Heart right ventricle (tissue), 16 donors: ENCODE measurements at places on chromosomes 3 and 15.

DNA sequence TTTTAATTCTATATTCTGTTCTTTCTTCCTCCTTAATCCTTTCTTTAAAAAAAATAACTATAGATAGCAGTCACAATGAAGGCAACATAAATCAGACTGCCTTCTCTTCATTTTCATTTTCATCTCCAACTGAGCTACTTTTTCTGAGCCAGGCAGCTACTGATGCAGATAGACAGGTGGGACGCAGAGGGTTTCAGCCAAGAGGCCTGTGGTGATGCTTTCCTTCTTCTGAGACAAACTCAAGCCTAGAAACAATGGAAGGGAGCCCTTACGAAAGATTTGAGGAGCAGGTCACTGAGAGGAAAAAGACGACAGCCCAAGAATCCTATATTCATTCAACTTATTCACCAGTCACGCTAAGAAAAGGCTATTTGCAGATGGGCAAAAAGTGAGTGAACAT is 220.0 kb upstream of the MLF1 start:
- no peak for DNase-seq

- no peak for DNase-seq
Measured at GRCh38 chr3:172201870-172202236, 162.5 kb downstream of the FNDC3B start.

DNA sequence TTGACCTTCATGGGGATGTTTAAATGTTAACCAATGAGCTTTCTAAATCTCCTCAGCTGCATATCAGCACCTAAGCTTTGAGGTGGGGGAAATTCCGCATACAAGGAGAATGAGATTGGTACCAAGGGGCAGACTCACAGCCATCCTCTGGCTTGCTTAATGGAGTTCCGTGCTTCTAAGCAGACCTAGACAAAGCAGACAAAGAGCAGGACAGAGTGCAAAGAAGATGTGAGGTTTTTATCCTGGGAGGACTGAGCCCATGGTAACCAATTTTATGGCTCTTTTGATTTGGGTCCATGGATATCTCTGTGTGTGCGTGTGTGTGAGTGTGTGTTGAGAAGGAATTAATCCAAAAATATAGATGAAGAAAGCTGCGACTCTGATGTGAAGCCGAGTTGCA is 7.5 kb downstream of the TAFA4 start:
- DNase-seq = no peak

GRCh38 chr3:72287956-72288355 is 503.0 kb upstream of the PROK2 start:
- DNase-seq = no peak

- DNase-seq = no peak
Measured at GRCh38 chr3:89419647-89420241, 312.3 kb downstream of the EPHA3 start.

GRCh38 chr15:51484781-51485180 is 137.8 kb downstream of the DMXL2 start:
- DNase-seq = no peak

DNA sequence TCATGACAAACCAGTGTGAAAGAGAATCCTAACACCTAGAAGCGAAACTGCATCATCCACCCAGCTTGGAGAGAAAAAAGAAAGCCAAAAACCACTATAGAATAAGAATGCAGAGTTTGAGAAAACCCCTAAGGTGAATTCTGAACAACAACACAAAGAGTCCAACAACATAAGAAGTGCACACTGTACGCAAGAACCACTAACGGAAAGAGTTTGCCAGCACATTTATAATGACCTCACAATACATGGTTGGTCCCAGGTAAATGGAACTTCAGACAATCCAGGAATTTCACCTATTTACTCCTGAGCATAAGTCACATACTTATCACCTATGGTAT is 128.3 kb upstream of the BHLHE40 start:
- DNase-seq = no peak

DNA sequence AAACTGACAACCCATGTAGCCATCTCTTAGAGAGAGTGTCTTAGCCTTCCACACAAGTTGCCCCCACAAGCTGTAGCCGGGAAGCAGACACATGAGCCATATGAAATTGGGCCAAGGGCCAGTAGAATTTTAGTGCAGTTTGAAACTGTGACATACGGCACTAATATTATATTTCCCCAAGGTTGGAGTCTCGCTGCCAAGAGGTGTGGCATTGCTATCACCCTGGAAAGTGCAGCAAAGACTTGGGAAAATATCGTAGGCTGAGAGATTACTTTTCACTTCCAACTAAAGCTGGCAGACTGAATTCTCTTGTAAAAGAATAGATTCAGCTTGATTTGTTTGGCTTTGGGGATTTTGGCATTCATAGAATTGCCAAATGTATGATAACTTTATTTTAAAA is 89.2 kb downstream of the ECT2 start:
- no peak for DNase-seq

GRCh38 chr15:35979608-35980007 is 433.6 kb upstream of the DPH6 start:
- no peak for DNase-seq

GRCh38 chr3:149321640-149322039 is 11.8 kb downstream of the TM4SF18 start:
- DNase-seq = no peak

DNA sequence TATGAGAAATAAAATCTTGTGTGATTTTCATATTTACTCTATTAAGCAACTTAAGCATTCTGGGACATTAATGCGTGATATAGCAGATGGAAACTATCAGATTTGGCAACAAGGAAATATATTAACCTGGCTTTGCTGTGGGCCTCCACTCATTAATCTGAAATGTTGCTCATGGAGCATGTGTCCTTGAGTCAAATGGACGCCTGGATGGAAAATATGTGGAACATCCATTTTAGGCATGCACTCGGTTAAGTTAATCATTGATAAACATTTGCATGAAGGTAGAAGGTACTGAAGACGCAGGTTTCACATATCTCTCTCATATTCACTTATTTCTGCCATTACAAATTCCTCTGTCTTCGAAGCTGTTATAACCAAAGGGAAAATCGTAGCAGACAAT is 246.1 kb downstream of the NR2F2 start:
- DNase-seq = no peak

DNA sequence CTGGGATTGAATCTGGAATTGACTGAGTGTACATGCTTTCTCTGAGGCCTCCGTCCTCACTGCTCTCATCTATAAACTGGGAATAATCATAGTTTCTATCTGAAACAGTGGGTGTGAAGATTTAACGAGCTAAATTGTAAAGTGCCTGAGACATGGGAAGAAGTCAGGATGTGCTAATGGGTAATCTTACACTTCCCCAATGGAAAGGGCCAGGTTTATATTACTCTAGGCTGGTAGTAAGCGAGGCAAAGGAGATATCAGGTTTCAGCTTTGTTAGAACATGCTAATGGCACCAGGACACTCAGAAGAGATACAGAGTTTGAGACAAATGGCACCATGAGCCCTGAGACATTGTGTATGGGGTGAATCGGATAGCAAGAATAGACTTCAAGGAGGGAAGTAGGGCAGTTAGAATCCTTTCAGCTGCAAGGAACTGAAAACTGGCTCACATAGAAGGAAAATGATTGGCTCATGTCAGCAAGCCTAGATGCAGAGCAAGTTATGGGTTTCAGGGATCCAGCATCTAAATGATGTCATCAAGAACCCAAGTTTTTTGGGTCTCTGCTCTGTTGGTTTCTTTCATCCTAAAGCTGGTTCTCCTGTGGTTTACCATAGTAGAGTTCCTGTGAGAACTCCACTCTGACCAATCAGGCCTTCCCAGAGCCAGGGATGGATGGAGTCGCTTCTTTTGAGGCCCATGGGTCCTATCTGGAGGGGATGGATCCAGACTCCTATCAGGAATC is 21.8 kb downstream of the FLNB start:
- no peak for DNase-seq

DNA sequence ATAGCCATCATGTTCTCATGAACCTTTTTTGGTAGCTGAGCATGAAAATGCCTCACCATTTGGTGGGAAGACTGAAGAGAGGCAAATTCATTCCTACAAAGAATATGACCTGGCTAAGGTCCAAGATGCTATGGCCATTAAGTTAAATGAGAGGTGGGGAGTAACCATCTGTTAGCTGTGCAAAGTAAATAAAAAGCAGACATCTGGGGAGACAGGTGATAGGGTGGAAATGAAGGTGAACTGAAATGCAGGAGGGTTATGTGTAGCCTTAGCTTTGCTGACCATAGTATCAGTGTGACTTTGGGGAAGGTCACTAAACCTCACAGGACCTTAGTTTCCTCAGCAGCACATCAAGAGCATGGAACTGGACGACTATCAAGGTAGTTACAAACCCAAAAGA is 111.0 kb upstream of the STRIT1 start:
- DNase-seq = no peak

- DNase-seq = no peak
Measured at GRCh38 chr3:153165261-153165681, 3.2 kb downstream of the RAP2B start.

DNA sequence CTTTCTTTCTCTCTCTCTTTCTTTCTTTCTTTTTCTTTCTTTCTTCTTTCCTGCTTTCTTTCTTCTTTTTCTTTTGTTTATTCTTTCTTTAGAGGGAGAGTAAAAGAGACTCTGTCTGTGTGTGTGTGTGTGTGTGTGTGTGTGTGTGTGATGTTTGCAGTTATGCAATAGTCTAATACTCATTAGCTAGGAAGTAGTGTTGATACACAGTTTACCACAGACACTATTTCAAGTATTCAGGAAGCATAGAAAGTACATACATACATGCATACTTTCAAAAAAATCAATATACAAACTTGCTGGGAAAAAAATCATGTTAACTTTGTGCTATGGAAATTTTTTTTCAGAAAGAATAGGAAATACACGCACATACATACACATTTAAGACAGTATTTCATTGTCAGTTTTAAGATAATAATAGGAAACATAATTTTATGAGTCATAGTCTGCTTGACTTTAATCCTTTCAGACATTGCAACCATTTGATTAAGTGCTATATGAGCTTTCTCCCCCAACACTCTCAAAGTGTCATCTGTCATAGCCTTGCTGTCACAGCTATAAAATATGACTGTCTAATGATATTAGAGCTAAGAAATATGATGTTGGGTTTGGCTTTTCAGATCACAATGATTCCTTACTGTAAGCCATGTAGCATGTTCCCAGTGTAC is 74.9 kb upstream of the EPHA3 start:
- no peak for DNase-seq

GRCh38 chr3:12963922-12964701 is 109.1 kb downstream of the IQSEC1 start:
- DNase-seq = peak; percentile 42

GRCh38 chr3:159455741-159456181 is 532.9 kb upstream of the IL12A start:
- no peak for DNase-seq

DNA sequence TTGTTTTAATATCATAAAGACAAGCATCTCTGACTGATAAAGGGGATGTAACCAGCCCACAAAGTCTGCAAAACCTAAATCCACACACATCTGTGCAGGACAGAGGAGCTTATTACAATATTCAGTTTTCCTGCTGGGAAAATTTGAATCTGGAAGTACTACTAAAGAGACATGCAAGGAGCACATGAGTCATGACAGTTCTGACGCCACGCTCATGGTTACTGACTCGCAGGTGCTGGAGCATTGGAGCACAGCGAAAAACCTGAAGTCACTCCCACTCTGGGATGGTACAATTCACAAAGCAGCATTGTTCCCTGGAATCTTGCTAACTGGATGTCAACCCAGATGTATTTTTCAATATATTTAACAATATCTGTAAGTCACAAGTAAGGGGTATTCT is 7.6 kb upstream of the ISL2 start:
- DNase-seq = no peak

DNA sequence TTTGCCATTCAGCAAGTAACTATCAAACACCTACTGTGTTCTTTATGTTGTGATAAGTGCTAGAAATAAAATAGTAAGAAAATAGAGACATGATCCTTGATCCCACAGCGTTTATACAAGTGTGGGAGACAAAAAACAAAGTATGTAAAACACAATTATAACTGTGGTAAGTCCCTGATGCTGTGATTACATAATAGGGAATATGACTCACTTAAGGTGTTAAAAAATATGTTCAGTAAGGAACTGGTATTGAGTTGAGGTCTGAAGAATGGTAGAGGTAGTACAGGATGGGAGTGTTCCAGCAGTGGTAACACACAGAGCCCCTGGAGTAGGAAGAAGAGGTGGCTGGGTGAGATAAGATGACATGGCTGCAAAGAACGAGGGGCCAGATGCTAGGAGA is 132.1 kb upstream of the TMC3 start:
- DNase-seq = no peak

- DNase-seq = no peak
Measured at GRCh38 chr3:177111541-177111949, 85.7 kb downstream of the TBL1XR1 start.

- no peak for DNase-seq
Measured at GRCh38 chr3:178063461-178063860, 472.8 kb upstream of the KCNMB2 start.

DNA sequence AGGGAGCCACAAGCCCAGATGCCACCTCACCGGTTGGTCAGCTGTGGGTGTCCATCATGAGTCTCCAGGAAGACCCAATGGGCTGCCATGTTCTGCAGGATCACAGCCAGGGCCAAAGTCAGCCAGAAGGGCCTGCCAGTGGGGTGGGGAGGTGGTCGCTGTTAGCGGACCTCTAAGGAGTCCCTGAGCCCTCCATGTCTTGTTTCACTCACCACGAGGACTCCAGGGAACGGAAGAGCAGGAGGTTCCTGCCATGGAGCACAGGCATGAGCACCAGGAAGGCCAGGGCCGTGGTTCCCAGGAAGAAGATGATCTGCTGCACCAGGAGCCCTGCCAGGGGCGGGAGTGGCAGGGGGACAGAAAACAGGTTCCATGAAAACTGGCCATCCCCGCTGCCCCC is 8.6 kb downstream of the ISLR start:
- no peak for DNase-seq

DNA sequence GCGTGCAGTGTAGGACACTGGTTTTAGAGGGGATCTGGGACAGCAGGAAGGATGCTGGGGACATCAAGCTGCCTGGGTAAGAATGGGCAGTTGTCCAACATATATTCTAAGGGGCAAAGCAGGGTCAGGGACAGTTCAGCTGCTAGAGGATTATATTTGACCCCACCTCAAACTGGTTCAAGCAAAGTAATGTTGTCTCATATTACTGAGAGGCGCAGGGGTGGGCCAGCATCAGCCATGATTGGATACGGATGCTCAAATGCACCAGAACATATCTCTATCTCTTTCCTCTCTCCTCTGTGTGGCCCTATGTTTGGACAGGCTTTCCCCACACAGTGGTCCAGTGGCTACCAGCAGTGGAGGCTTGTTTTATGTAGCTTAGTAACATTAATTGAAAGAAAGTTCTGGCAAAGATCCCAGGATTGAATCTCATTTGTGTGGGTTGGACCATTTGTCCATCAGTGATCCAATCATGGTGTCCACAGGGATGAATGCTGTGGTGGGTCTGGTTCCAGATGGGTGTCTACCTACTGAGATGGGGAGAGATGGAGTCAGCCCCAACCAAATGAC is 49.8 kb upstream of the RGMA start:
- DNase-seq = no peak

GRCh38 chr3:111392894-111393398 is 149.1 kb upstream of the CD96 start:
- DNase-seq = no peak

DNA sequence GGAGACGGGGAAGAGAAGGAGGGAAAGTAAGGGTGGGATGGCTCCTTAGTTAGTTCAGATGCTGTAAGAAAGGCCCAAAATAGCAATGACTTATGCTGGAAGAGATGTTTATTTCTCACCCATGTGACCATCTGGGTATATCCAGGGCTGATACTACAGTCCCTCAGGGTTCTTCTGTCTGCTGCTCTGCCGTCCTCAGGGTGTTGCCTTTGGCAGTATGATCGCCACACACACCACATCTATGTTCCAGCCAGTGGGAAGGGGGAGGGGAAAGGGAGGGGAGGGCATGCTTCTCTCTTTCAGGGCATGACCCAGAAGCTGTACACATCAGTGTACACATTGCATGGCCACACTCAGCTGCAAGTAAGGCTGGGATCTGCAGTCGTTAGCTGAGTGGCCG is 10.2 kb downstream of the CD276 start:
- no peak for DNase-seq
